ENCODE measurements at places on chromosomes 4 and X.

- no peak for DNase-seq
Observed at GRCh38 chr4:113584407-113585150, 177.0 kb downstream of the CAMK2D start.

DNA sequence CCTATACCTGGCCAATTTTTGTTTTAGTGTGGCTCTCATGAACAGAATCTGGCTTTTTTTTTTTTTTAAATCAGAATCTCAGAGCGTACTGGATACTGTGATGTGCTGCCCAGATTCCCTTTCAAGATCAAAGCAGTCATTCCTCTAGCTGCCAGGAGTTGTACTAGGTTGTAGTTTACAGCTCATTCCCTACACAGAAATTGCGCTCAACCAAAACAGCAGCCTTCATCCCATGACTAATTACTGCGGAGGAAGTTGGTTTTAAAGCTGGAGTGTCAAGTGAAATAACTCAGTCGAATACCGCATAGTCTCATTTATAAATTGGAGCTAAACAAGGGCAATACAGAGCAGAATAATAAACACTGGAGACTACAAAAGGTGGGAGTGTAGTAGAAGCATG, 12.2 kb upstream of the TMPRSS11B start:
- DNase-seq = no peak

DNA sequence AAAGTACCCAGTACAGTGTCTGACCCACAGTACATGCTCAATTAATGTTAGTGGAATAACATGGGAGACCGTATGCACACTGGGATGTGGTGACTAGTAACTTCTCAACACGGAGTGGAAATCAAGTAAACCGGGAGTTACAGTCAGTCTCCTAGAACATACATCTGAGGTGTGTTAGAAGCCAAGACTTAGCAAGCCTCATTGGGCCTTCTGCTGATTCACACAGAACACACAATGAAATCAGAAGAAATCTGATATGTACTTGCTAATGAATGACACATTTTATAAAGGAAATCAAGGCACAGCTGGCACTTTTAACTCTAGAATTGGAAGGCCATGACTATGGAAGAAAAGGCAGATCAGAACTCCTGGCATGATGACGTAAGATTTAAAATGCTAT, 13.0 kb downstream of the TRAPPC2 start:
- DNase-seq = no peak

DNA sequence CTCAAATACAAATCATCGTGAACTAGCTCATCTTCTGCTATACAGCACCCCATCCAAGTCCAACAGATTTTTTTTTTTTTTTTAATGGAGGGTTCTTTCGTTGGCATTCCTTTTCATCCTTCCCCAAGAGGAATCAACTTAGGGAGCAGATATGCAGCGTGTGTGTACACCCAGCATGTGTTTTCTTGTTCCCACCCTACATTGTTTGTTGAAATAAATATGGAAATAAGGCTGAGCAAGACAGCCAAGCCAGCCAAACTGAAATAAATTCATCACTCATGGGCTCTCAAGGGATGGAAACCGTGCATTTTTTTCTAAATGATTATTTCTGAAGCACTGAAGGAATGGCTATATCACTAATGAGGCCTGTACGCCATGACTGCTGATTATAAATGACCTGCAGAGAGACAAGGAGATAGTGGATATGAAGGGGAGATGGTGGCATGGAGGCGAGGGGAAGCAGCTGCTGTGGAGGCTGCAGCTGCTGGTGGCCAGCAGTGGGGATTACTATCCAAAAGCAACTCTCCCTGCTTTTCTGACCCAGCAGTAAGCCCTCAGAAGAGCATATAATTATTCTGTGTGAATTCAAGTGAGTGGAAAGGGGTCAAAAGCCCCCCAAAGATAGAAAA, 173.9 kb downstream of the MGST2 start:
- DNase-seq = no peak

GRCh38 chrX:136850441-136851175, 29.9 kb downstream of the RBMX start:
- DNase-seq = no peak

DNA sequence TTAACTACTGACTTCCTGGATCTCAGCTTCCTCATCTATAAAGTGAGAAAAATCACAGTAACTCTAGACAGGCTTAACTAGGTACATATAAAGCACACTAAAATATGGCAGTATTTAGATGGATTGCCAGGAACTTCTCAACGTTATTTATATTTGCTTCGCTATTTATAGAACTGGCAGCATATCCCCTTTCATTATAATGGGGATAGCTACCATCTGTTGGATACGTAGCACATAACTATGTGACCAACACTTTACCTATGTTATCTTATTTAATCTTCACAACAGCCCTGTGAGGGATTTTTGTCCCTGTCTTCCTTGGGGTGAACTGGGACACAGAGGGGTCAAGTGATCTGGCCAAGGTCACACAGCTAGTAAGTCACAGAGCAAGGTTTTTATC, 64.6 kb downstream of the ENPEP start:
- DNase-seq = no peak

GRCh38 chr4:140777894-140778293, 21.7 kb upstream of the TBC1D9 start:
- no peak for DNase-seq

- no peak for DNase-seq
Observed at GRCh38 chr4:95528388-95528948, 20.3 kb downstream of the UNC5C start.

DNA sequence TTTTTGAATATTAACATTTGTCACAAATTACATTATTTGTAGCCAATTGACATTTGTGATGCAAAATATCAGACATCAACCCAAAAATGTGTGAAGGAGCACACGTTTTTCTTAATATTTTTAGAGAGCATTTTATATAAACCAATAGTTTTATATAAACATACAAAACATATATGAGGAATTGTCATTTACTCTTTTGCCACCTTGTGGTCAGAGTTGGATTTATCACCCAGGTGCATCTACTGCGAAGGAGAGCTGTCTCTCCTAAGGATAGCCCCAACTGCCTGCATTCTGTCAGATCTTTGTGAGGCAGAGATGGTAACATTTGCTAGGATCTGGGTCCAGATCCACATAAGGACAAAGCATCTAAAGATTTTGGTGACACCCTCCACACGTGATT, 2.5 kb upstream of the USP27X start:
- DNase-seq = no peak

GRCh38 chr4:152073351-152074087, 312.7 kb upstream of the GATB start:
- peak; percentile 85 for DNase-seq

- DNase-seq = no peak
Observed at GRCh38 chrX:10175319-10175871, 18.6 kb downstream of the CLCN4 start.

DNA sequence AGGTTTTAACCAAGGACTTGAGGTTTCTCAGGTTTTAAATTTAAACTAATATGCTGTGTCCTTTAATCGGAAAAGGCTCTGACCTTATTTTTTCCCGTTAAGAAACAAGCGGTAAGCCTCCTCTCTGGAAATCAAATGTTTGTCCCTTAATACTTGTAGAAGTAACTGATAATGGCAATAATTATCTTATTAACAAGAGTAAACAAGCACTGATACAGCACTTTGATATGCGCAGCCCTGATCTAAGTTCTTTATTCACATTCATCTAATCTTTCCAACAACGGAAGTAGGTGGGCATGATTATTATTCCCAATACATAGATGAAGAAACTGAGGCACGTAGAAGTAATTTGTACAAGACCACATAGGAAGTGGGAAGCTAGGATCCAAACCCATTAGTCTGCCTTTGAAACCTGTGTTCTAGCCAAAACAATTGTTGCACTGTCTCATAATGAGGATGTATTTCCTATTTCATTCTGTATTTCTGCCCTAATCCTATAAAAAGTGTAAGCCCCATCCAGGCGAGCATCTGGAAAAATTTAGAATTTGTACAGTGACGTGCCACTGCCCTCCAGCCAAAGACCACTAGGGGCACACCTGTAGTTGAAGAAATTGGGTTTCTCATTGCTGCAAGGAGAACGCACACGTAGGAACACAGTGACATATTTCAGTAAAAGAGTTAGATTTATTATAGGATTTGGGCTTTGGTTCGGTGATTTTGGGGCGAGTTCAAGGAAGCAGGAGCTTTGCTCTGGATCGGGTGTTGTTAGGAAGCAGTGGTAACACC, 606 bp downstream of the CXorf58 start:
- no peak for DNase-seq

DNA sequence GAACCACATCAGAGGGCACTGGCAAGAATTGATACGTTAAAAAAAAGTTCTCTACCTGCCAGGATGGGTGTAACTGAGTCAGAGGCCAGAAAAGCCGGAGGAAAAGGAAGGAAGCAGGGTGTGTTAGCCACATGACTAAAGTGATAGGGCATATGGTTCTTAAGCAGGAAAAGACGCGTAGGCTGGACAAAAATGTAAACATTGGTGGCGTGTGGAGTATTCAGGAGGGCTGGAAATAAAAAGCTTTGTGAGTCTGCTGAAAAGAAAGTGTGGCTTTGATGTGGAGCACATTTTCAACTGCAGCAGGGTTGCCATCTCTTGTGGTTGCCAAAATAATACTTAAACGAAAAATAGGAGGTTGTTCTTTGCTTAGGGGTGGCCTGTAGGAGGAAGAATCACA, 186.5 kb upstream of the RPL34 start:
- DNase-seq = no peak

- DNase-seq = no peak
Observed at GRCh38 chr4:170949084-170949483, 859.3 kb upstream of the AADAT start.

- DNase-seq = peak; percentile 90
Observed at GRCh38 chr4:85474818-85475630, at the start of gene ARHGAP24. Gene ARHGAP24 (plus strand): TSS chr4:85475150.

DNA sequence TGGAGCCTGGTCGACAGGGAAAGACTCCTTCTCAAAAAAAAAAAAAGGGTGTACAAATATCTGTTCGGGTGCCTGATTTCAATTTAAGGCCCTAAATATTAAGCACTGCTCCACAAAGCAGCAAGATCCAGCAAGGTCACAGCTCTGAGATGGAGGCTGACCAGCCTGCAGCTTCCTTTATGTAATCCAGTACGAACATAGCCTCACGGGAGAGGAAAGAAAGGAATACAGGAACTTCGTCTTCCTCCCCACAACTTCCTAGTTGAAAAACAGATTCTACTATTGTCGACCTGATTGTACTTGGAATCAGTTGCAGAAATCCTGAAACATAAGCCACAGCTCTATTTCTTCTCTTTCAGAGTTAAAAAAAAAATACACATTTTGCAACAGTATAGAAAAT, 53.5 kb upstream of the TBC1D9 start:
- no peak for DNase-seq

DNA sequence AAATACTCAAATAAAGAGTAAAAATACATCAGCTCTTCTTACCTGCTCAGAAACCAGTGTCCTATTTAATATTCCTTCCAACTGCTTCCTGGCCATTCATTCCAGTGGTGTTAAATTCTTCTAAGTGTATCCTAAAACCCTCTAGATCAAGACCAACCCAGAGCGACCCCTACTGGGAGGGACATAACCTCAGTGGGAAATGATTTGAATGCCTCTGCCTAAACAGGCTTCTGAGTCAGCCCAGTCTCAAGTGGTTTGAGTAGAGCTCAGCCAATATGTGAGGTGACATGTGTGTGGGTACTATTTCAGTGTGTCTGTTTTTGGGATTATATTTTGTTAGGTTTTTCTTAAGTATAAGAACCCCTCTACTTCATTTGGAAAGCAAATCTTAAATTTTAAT, 133.6 kb upstream of the ARHGEF9 start:
- DNase-seq = no peak

GRCh38 chrX:84748965-84749656, 246.9 kb upstream of the HDX start:
- DNase-seq = no peak

DNA sequence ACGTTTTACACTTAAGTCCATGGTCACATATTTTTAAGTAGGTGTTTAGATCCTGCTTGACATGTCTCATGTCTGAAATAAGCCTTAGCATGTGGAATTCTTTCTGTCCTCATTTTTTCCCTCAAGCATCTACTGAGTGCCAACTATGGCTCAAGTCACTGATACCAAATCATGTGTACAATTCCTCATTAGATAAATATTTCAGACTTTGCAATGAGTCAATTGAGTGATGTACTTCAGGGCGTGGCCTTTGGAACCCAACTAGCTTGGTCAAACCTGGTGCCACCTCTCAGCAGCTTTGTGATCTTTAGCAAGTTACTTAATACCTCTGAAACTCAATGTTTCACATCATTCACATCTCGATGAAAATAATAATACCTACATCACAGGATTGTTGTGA, 12.6 kb upstream of the JADE1 start:
- no peak for DNase-seq

GRCh38 chr4:112968451-112969159, 80.8 kb upstream of the ANK2 start:
- DNase-seq = no peak

- DNase-seq = no peak
Observed at GRCh38 chr4:90328558-90328957, 201.4 kb downstream of the CCSER1 start.

GRCh38 chr4:139115226-139115625, 61.8 kb downstream of the ELF2 start:
- no peak for DNase-seq

DNA sequence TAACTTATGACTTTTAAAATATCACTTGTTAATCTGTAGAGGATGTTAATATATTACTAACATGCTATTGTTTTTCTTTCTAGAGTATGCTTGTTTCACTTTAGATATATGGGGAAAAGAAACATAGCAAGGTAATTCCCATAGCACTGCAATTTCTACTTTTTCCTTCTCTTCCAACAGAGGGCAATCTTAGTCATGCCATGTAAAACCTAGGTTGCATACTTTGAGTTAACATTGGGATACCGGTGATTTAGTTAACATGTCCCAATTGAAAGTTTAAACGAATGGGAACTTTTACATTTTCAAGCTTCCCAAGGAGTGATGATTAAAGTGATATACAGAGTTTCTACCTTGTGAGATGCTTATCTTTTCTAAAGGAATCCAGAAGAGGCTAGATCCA, 89.4 kb upstream of the IL13RA1 start:
- DNase-seq = no peak

GRCh38 chr4:117512414-117512813, 427.0 kb upstream of the TRAM1L1 start:
- no peak for DNase-seq

- DNase-seq = no peak
Observed at GRCh38 chrX:42837747-42838146, 59.8 kb upstream of the PPP1R2C start.

- no peak for DNase-seq
Observed at GRCh38 chr4:56787380-56787779, 34.1 kb downstream of the SPINK2 start.

DNA sequence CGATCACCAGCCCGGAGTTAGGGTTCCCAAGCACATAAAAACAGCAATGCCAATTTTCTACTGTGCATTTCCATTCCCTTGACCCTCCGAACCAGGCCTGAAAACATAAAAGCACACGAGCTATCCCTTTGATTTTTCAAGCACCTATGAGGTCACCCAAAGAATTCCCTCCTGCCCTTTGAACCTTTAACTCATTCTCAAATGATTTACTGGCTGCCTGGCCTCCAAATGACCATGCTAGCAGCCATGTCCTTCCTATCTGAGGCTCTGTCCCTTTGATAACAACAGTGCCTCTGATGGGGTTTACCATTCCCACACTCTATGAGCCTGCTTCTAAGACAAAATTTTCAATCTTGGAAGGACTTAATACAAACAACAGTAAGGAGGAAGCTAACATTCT, 15.2 kb downstream of the SHROOM4 start:
- no peak for DNase-seq

- DNase-seq = peak; percentile 16
Observed at GRCh38 chrX:64885850-64886249, 90.4 kb downstream of the ZC4H2 start.

All from posterior cingulate gyrus (tissue), 11 donors.